ENCODE measurements at places on chromosomes 11 and 22.

DNA sequence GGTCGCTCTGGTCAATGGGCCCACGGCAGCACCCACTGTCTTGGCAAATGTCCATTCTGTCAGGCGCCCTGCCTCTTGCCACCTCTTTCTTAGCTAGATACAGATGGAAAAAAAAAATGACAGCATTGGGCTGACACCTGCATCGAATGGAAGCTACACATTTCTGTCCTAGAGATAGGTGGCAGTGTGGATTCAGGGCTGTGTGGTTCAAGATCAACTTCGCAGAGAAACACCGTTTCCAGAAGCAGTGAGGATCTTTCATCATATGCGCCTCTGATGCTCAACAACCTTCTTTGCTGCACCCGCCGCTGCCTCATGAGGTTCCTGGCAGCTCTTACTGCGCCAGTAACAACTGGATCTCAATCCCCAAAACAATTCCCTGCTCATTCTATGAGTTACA, 236.3 kb downstream of the KIRREL3 start:
- DNase-seq: no peak

- no peak for DNase-seq
These were observed 572.6 kb downstream of the OPCML start for GRCh38 chr11:132959693-132960092.

- DNase-seq: no peak
These were observed 148.9 kb downstream of the TENM4 start for GRCh38 chr11:79291948-79292347.

DNA sequence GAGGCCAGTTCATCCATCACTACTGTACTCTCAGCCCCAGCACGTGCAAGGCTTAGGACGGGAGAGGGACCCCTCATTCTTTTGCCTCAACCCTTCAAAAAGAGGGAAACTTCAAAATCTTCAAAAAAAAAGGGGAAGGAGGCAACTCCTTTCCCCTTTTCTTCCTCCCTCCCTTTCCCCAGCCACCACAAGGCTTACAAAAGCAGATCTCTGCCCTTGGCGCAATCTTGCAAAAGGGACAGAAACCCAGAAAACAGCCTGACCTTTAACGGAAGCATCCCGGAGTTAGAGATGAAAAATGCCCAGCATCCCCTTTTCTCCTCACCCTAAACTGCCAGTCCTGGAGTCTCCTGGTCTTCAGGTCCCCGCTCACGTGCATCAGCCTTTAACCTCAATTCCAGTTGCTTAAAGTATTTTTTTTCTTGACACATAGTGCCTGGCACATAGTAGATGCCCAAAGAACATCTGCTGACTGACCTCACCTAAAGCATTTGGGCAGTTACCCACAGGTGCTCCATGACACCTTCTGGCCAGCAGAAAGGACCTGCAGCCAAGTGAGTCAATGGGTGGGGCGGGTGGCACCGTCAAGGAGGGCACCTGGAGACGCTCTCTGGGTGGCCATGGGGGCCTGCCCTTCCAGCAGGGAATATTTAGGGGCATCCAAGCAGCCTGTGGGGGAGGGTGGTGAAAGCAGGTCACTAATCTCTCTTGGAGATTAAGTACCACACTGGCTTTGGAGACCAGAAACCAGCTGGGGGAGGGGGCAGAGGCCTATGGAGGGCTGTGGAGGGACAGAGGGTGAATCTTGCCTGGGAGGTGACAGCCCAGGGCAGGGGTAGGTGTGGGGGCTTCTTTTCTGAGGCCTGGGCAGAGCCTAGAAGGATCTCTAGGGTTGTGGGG, 16.3 kb downstream of the NECTIN1 start:
- no peak for DNase-seq

- no peak for DNase-seq
These were observed 13.5 kb upstream of the ZC3H12C start for GRCh38 chr11:110079726-110080125.

Data from GDM1 (cell line).